HuH-7.5 (cell line): ENCODE measurements at places on chromosomes 7 and 10.

DNA sequence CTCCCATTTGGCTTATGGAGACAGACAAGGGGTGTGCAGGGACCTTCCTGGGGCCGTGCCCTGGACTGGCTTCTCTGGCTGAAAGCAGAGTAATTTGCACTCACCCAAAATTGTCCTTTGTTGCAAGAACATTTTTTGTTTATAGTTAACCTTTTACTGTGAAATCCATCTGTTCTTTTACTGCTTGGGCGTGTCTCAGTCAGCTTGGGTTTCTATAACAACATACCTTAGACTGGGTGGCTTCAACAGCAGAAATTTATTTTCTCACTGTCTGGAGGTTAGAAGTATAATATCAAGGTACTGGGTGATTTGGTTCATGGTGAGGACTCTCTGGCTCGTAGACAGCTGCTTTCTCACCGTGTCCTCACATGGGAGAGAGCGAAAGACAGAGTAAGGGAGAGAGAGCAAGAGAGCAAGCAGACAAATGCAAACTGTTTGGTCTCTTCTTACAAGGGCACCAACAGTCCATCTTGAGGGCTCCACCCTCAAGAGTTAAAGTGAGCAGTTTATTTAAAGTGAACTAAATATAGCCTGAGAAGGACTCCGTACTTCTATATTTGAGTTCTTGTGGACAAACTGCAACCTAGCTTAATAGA lies 131.0 kb upstream of the NPY start:
- no peak for DNase-seq

- no peak for DNase-seq
These were observed 68.0 kb upstream of the CDCA7L start for GRCh38 chr7:22013711-22014110.

GRCh38 chr10:133209641-133210040 lies 20.4 kb upstream of the UTF1 start:
- no peak for DNase-seq

- DNase-seq, result no peak
These were observed 241.5 kb upstream of the SP8 start for GRCh38 chr7:21028186-21028585.

GRCh38 chr10:105149371-105149891 lies 508.3 kb downstream of the SORCS3 start:
- DNase-seq, result no peak

DNA sequence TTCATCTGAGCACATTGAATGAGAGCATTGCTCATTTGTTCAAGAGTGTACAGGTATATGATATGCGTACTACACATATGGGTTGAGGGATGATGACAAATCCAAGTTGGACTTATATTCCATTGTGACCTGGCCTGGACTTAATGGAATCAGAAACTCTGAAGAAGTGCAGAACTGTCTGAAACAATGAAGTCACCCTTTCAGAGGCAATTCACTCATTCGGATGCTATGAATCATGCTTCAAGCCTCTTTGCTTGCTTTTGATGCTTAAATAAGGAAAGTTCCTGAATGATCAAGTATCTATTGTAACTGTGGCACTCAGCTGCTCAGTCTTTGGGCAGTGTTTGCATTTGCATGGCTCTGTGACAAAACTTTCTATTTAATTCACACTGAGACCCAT lies 93.4 kb downstream of the ZNF365 start:
- DNase-seq, result no peak

DNA sequence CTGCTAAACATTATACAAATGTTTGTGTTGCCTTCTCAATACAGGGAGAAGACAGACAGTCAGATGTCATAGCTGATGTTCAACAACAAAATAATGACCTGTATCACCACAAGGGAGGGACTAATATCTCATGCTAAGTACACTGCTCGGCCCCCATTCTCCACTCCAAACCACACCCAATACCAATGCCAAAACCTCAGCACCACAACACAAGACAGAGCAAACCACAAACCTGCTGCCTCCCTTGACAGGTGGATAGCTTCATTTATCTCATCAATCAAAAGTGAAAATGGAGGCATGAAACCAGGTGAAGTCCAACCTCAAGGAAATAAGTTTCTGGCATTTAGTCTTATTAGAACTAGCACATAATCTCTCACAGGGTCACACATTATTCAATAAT lies 109.5 kb downstream of the PARD3 start:
- no peak for DNase-seq
